ENCODE measurements at places on chromosomes 11 and 22.

DNA sequence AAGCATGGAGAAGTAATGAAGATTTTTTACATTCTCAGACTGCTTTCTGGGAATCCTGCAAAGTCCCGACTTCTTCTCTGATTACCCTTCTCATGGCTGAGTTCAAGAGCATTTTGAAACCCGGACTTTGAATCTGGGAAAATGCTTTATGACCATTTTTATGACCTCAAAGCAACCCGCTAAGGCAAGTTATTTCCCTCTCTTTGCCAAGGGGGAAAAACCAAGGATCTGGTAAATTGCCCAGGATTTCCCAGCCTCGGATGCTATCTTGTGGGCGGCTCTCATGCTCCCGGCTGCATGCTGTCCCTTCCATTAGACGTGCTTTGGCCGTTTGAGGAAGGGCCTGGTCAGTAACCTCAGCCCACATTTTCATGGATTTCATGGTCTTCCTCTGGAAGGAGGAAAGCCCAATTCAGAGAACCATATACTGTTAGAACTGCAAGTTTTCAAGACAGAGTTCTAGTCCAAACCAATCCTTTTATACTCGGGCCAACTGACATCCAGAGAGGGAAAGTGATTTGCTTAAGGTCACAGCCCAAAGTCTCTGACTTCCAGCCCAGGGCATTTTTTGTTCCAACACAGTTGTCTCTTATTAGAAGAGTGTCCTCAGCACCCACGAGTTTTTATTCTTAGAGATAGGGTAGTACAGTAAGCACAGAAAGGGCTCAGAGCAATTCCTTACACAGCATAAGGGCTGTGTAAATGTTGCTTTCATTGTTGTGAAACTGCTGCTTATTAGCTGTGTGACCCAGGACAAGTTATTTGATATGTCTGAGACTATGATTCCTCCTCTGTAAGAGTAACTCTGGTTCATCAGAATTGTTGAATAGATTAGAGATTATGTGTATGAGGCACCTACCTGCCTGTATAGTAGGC, 77.4 kb downstream of the NAV2 start:
- DNase-seq, result no peak

GRCh38 chr11:125603207-125603606, 10.6 kb downstream of the STT3A start:
- DNase-seq, result no peak

DNA sequence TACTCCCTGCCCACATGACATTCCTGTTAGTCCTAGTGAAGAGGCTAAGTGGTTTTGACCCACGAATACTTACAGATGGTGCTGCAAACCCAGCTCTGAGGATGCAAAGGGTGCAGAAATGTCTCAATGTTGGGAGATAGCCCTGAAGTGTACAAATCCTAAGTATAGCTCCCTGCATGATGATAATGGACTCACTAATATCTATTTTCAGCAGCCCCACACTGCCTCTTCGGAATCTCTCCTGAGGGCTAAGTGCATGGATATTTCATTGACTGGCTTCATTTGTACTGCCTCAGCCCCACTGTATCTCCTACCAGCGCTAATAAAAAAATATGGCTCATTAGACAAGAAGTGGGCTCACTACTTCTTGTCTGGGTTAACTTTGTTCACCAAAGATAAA, 114.5 kb downstream of the KIRREL3 start:
- DNase-seq, result no peak

- DNase-seq, result no peak
Observed at GRCh38 chr22:29124777-29125442, 52.1 kb downstream of the KREMEN1 start.

DNA sequence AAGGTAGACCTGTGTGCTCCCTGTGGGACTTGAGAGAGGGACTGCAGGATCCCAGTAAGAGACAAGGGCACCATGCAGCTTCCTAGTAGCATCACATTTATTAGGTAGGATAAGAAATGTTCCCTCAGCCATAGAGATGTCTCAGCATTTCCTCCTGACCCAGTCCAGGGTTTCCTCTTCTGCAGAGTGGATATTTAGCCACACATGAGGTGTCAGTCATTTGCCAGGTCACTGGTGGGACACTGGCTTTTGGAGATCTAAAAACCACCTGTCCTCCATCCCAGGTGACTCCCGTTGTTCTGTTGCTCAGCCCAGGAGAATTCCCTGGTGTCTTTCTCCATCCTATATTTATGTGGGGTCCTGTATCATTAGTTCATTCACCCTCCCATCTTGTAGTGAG, 117.5 kb upstream of the NNMT start:
- no peak for DNase-seq

DNA sequence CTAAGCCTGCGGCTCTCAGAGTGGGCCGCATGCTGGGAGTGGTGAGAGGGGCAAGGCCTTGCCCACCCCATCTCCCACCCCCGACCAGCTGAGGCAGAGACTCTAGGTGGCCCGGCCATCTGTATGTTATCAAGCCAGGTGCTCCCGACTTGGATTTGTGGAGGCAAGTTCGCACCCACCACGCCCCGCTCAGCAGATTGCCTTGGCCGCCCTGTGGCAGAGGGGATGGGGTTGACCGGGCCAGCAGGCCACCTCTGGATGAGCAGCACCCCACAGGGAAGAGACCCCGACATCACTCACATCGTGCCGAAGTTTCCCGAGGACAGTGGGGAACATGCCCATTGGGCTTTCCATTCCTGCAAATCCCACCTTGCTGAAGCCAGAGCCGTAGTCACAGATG, 40.8 kb downstream of the DHCR7 start:
- DNase-seq, result no peak

- DNase-seq, result no peak
Observed at GRCh38 chr11:45052361-45052760, 94.1 kb upstream of the PRDM11 start.

GRCh38 chr11:1203505-1204271, 19.2 kb upstream of the MUC5B start:
- DNase-seq, result no peak

DNA sequence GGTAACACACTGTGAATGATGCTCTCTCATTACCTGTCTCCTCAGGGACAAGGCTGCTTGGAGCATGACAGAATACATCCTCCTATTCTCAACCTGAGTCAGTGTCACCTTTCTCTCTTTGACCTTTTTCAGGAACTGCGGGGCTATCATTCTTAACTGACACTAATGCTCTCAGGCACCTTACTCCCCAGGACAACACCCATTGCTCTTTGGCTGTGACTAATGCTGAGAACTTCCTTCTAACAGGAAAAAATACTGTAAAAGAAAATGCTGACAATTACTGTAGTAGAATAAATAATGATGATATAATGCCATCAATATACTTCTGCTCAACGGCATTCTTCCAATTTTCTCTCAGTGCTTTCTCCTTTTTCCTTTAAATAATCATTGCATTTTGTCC, 2082.7 kb upstream of the RAG2 start:
- DNase-seq, result no peak

- DNase-seq, result no peak
Observed at GRCh38 chr22:27867953-27868731, 50.9 kb downstream of the PITPNB start.

DNA sequence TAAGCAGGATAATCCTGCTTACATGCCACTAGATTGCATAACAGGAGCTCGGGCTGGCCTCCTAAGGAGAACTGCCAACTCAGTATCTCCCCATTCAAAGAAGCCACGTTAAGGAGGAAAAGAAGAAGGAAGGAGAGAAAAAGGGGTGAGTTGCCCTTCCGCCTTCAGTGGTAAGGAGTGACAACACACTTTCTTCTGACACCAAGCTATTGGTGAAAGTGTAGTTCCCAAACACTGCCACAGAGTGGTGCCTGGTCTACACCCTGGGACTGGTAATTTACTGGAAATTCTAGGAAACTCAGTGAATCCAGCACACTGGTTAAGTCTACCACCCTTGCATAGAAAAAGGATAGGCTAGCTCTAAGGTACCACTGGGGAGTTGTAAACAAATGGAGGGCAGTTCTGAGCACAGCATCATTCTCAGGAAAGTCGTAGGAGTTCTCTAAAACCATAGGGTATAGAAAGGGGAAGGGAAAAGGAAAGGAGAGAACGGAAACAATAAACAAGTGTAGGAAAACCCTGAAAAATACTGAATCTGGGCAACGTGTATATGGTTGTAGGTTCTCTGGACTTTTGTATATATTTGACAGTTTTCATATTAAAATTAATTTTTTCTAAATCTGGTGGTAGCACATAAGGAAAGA, 58.2 kb downstream of the RRAS2 start:
- DNase-seq, result peak; percentile 8

- DNase-seq, result no peak
Observed at GRCh38 chr11:47991266-47991830, 11.0 kb downstream of the PTPRJ start.

DNA sequence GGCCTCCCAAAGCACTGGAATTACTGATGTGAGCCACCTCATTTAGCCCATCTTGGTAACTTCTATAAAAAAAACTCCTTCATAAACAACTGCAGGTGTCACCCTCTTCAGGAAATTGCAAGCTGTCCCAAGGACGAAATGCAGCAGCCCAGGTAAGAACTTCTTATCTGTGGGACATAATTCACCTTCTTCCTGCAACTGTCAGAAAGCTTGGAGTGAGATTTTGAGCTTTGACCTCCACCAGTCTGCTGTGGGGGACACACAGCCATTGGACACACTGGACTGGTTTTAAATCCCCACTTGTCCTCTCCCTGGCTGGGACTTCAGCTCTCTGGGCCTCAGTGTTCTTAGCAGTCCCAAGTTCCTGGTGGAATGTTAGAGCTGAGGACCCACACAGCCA, 368.5 kb downstream of the MN1 start:
- no peak for DNase-seq

GRCh38 chr11:59418156-59418555, 8.1 kb downstream of the OR5A2 start:
- DNase-seq, result no peak

DNA sequence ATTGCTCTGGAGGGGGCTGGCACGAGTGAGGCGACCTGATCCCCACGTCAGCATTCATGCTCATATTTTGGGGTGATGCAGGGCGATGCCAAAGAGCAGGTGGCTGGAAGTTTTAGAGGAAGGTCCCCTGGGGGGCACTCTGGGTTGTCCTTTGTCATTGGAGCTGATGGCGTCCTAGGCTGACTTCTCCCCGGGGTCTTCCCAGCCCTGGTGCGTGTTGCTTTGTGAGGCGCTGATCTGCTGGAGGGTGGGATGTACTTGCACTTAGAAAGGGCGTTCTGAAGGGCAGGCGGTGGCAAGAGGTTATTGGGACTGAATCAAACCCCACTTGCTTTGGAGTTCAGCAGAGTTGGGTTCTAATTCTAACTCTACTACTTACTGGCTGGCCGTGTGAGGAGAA, 313.3 kb downstream of the NTM start:
- DNase-seq, result no peak

DNA sequence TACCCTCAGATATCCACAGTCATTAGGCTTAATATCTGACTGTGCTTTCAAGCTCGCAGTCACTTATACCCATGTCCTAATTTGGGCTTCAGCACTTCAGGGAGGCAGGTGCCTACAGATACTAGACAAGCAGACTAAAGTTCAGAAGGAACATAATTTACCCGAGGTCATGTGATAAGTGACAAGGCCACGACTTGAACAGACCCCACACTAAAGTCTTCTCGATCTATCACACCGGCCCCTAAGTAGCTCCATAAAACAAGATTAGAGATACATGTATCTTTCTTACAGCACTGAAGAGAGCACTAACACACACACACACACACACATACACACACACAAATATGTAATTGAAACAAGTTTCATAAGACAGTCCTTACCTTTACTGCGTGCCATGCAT, 32.6 kb downstream of the TOM1 start:
- no peak for DNase-seq

All from stimulated activated CD8-positive, alpha-beta memory T cell treated with anti-CD3 and anti-CD28 coated beads, Interleukin-4, amount 100 ng/mL, for 24 hours (primary cell).